ENCODE measurements at places on chromosomes 13 and 19.
A peak's percentile ranks its signal among the peaks of the same experiment; 100 is the strongest.

DNA sequence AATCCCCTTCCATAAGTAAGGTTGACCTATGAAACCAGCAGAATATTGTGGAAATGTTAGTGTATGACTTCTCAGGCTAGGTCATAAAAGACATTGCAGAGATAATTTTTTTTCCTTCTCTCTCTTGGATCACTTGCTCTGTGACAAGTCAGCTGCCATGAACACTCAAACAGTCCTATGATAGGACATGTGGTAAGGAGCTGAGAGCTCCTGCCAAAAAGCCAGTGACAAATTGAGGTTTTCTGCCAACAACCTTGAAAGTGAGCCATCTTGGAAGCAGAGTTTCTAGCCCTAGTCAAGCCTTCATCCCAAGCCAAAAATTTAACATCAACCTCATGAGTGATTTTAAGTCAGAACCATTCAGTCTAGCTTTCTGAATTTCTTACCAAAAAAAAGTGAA, 270.9 kb upstream of the NBEA start:
- no peak for DNase-seq

GRCh38 chr13:21530656-21531055, 71.6 kb upstream of the ZDHHC20 start:
- DNase-seq, result no peak

DNA sequence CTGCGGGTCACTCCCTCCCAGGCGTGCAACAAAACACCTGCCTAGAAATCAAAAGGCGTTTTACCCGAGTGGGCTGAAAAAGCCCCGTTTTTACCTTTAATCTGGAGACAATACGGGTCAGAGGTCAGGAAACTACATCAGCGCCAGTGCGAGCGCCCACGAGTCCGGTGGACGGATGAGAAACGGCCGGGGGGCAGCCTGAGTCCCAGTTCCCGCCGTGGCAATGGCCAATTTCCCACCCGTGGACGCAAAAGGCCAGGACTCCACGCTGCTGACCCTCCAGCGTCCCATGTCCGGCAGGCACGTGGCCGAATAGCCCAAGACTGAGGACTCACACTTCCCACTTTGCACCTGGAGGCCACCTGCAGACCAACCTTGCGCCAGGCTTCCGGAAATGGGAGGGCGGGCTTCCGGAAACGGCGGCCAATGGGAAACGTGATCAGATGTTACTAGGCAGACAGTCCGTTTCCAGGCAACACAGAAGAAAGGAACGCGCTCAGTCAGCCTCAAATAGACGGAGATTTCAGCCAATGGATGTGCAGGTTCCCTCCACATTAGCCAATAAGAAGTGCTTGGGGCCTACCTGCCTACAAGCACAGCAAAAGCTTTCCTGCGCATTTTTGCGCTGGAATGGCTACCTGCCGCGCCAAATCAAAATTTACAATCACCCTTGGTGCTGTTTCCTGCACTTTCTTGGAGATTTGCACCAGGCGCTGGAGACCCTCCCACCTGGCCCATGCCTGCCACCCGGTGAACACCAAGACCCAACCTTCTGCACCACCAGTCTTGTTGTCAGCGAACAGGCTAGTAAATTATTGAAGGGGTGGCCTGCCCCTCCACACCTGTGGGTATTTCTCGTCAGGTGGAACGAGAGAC, 47.4 kb downstream of the ZFP14 start:
- DNase-seq, result peak; percentile 81

DNA sequence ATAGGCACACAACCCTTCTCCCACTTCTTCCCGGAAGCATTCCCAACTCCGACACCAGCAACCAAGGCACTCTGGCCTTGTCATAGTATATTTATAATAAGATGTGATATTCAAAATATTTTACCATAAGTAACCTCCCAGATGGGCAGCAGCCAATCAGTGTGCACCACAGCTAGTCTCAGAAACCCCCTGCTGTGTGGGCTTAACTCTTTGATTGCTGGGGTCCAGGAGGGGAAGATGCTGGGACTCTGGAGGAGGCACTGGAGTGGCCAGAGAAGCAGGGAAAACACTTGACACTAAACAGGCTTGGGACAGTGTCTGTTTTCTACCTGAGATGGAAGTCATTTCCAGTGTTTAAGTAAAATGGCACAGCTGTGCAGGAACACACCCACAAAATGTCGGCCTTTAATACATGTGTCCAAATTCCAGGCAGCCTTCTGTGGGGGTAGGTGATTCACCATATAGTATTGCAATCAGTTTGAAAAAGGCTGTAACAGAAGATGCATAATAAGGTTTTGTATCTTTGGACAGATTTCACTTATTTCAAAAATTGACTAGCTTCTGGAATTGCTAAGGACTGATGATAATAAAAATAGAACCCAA, 100.7 kb downstream of the MBNL2 start:
- no peak for DNase-seq

DNA sequence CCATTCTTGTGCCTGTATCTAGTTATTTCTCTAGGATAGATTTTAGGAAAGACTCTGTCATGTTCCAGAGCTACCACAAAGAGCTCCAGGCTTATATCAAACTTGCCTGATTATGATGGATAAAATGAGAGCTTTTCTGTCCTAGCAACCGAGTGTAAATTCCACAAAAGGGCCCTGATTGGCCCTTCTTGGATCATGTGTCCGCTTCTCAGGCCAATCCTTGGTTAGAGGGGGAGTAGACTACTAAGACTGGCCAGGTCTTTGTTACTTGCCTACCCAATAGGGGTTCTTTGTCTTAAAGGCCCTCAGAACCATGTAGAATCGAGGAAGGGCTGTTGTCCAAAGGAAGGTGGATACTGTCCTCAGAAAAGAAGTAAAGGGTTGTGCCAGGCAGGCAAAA, 2.4 kb downstream of the DHX34 start:
- peak; percentile 58 for DNase-seq

DNA sequence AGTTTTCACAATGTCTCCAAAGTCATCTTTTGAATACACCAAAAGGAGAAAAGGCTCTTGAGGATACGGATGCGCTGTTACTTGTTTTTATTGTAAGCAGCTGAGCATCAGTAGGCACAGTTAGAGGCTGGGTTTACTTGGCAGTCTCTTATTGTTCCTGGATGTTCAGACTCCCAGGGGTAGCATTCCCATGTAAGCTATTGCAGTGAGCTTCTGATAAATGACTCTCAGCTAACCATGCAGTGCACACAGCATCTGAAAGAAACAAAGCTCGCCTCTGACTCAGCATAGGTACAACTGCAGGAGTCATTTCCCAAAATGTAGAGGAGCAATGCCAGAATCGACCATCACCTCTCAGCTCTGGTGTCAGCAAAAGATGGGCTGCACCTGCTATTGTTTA, 84.8 kb downstream of the DCT start:
- no peak for DNase-seq

GRCh38 chr19:9431475-9431874, 3.9 kb downstream of the ZNF266 start:
- DNase-seq, result no peak

GRCh38 chr13:47350334-47351124, 453.7 kb upstream of the HTR2A start:
- DNase-seq, result no peak

- no peak for DNase-seq
Measured at GRCh38 chr13:41200126-41200525, 5.8 kb upstream of the KBTBD7 start.

DNA sequence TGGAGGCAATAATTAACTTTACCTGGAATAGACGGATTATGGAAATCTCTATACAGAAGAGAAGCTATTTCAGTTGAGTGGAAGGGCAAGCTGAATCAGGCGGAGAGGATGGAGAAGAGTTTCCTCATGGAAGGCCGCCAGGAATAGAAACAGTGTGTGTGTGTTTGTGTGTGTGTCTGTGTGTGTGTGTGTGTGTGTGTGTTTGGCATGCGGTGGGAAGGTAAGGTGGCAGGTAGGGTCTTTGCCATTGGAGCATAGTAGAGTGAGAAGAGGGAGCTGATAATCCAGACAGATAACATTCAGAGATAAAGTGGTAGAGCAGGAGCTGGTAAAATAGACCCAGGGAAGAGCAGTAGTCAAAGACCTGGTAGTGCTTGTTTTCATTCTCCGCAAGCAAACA, 9.2 kb upstream of the HS6ST3 start:
- DNase-seq, result no peak

DNA sequence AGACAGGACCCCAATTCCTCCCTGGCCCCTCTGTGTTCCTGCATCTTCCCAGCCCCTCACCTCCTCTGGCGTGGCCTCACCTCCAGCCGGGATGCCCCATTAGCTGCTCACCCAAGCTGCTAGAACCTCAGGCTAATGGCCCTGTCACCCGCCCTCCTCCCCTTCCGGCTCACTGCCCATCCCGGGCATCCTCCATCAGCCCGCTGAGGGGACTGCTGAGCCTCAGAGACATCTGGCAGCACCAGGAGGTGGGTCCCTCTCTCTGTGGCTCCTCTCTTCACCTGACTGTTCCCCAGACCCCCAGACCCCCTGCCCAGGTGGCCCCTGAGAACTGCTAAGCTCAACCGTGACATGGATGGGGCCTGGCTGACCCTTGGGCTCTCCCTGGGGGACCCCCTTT, 2.9 kb downstream of the FFAR1 start:
- peak; percentile 24 for DNase-seq

DNA sequence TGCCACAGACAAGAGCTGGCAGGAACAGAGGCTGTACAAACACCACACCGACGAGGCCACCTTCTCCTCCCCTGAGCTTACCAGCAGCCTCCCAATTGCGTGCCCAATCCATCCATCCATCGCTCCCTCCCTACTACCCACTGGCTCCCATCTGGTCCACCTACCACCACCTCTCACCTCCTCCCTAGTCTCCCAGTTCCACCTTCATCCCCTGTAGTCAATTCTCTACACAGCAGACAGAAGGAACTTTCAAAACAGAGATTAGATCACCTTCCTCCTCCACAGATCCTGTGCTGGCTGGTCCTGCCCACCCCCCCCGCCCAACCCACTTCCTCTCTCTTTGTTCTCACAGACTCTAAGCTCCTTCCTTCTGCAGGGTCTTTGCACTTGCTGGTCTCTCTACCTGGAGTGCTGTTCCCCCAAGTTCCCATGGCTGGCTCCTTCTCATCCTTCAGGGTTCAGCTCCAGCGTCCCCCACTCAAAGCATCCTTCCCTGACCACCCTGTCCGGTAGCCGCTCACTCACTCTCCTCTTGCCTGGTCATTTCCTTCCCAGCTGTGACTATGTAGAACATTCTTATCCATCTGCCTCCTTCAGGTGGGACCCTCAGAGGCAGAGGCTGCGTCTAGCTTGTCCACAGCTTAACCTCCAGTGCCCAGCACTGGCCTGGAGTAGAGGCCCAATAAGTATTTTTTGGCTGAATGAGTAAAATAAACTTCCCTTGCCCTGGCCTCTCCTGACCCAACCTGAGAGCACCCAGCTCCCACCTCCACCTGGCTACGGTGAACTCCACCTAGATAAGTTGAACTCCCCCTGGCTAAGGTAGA, 23.0 kb downstream of the PIN1 start:
- peak; percentile 74 for DNase-seq

DNA sequence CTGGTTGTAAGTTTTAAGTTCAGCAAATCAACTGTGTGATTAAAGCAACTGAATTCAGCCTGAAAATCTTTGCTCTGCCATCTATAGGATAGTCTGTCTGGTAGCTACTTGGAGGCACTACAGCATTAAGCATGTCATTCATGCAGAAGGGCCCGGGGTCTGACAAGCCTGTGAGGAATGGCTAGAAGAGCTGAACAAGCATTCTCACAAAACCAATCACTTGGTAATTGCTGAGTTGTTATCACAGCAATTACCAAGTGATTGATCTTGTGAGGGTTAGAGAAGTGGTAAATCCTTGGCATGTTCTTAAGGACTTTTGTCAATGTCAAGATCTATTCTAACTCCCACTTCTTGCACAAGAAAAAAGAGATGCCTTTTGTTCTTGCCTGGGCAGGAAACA, 356.1 kb downstream of the FGF14 start:
- no peak for DNase-seq

DNA sequence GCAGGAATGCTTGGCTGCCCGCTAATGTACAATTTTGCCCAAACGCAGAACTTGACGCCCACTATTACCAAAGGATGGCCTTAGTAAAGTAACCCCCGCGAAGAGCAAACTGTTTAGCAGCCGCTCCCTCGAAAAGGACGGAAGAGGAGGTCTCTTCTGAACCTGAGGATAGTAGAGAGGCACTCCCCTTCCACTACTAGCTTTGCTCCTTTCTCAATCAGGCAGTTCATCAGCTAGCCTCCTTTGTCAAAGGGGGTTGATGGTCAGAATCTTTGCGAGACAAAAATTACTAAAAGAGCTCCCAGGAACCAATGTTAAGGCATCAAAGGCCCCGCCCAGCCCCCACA, 534 bp downstream of the CAB39L start:
- peak; percentile 33 for DNase-seq

DNA sequence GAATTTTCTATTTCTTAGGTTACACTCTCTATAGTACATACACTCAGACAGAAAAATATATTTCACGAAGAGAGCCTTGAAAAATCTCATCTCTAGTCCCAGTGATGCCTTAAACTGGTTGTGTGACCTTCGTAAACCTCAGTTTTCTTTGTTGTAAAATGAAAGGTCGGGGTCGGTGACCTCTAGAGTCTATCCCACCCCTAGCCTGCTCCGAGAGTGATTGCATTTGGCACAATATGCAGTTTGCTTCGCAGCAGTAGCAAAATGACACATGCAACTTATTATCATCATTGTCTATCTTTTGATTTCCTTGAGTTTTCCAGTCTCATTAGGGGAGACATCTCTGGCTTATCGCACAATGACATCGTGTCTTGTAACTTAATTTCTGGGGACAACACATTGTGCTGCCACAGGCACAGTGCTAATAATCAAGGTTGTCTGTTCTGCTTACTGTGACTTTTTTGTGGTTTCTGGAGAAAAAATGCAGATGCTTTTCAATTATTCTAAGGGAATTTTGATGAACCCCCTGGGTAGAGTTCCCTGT, 115.0 kb downstream of the GGACT start:
- no peak for DNase-seq

DNA sequence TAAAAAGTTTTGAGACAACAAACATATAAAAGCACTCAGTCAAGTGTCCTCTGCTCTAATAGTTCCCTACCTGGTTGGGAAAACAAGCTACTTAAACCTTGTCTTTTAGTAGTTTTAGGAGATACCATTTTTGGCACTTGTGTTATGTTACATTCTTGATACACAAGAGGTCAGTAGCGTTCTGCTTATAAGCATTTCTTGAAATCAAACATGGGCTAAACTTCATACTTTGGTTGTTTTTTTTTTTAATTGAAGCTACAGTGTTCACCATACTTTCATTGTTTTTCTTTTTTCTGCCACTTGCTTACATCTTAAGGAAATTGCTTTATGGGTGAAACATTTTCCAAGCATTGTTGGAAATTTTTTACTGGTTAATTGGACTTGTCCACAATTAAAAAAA, 12.9 kb downstream of the NHLRC3 start:
- DNase-seq, result no peak

DNA sequence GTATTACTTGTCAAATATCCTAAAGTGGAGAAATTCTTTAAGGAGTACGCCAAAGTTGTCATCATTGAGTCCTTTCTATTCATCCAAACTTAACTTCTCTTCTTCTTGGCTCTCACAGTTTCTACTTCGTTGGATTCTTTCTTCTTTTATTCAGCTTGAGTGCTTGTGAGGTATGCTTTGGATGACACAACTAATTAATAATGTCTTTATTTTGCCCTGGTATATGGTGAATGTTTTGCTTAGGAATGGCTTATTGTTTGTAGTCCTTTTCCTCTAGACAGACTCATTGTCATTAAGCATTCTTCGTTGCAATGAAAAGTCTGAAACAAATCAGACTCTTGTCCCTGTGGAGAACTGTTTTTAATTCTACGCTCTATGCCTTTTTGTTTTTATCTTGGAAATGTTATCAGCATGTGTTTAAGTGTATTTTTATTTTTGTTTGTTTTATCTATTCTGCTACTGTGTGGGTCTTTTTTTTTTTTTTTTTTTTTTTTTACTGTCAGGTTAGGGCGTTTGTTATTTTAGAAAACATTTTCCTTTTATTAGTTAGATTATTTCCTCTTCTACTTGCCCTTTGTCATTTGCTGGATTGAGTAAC, 471.5 kb downstream of the GPC6 start:
- DNase-seq, result no peak

GRCh38 chr13:31477961-31478360, 261.4 kb upstream of the RXFP2 start:
- DNase-seq, result no peak

All from GM13977 (cell line).